CD4-positive, CD25-positive, alpha-beta regulatory T cell (primary cell): ENCODE measurements at places on chromosomes 1 and 21.

GRCh38 chr1:59696421-59697115, 118.2 kb upstream of the HOOK1 start:
- H3K4me3 ChIP-seq = peak overlapping the region; percentile 79
- no peaks in the 10 kb centered on the region for H3K27me3 ChIP-seq
- no peaks in the 10 kb centered on the region for H3K36me3 ChIP-seq
- H3K27ac ChIP-seq = no peak overlapping the region

DNA sequence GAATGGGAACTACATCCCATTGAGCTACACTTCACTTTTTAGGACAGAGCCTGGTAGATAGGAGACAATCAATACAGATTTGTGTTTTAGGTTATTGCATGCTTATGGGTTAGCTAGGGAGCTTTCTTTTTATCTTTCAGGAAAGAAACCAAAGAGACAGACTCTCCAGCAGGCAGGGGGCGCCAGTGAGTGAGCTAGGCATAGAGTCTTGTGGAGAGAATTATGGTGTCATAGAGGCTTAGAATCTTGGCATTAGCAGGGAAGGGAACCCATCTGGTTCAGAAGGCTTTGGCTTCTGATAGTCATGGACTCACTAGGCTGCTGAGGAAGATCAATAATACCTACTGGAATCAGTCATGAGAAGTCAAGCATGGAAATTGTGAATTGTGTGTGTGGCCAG, at the start of gene SMCP:
Gene SMCP (plus strand): TSS at position 281 of the 400 bp plus-strand sequence. CDS start 6,101 bp downstream, outside the sequence.
- no peak within 1 kb of the TSS for H3K4me3 ChIP-seq
- H3K36me3 ChIP-seq = no peaks in the 10 kb centered on the region
- DNase-seq = peak; percentile 11
- no peaks in the 10 kb centered on the region for H3K27me3 ChIP-seq
- no peak within 1 kb of the TSS for H3K27ac ChIP-seq
- no peaks in the 10 kb centered on the region for H3K4me1 ChIP-seq

GRCh38 chr1:236850077-236850979, 55.2 kb downstream of the MTR start:
- H3K27me3 ChIP-seq = no peaks in the 10 kb centered on the region
- H3K36me3 ChIP-seq = peaks cover 72% of the 10 kb centered on the region
- DNase-seq = no peak
- H3K4me3 ChIP-seq = no peak overlapping the region
- H3K4me1 ChIP-seq = no peaks in the 10 kb centered on the region
- no peak overlapping the region for H3K27ac ChIP-seq

DNA sequence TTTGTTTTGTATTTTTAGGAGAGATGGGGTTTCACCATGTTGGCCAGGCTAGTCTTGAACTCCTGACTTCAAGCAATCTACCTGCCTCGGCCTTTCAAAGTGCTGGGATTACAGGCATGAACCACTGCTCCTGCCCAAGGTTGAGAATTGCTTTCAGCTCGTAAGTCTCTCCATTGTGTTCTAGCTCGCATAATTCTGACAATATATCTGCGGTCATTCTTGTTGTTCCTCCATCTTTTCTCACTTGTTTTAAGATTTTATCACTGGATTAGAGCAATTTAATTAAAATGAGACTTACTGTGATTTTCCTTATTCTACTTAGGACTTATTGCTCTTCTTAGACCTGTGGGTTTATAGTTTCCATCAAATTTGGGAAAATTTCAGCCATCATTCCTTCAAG, 102.9 kb downstream of the AHCTF1 start:
- no peak for DNase-seq
- no peak overlapping the region for H3K4me3 ChIP-seq
- no peaks in the 10 kb centered on the region for H3K4me1 ChIP-seq
- no peaks in the 10 kb centered on the region for H3K36me3 ChIP-seq
- no peak overlapping the region for H3K27ac ChIP-seq
- H3K27me3 ChIP-seq = no peaks in the 10 kb centered on the region

DNA sequence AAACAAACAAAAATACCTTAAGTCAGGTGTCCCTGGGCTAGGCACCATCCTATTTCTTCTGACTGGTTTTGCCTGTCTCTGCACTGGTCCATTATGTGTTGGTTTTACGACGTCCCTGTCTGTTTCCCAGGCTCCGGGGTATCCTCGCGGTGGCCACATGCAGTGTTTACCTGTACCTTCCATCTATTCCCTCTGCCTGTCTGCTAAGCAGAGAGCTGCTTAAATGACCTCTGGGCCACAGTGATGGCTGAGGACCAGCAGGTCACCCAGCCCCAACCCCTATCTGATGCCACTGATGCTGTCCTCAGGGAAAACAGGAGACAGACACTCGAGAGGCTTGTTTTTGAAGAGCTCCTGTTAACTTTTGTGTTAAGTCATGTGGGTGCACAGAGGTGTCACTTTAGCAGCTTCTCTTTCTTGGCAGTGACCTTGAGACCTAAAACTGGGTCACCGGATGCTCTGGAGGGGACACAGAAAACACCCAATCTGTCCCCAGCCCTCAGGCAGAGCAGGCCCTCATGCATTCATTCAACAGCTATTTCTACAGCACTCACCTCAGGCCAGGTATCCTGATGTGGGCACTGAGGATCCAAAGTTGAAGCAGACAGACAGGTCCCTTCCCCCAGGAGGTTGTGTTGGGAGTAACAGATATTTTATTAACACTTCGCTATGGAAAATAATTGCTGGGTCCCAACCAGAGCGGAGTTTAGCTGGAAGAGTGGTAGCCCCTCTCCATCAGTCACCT, 4.4 kb upstream of the EFHD2 start:
- peaks cover 5% of the 10 kb centered on the region for H3K4me1 ChIP-seq
- H3K4me3 ChIP-seq = no peak overlapping the region
- DNase-seq = no peak
- no peak overlapping the region for H3K27ac ChIP-seq
- no peaks in the 10 kb centered on the region for H3K36me3 ChIP-seq

GRCh38 chr1:30753660-30754123, 3.9 kb downstream of the LAPTM5 start:
- peak overlapping the region; percentile 97 for H3K4me3 ChIP-seq
- H3K36me3 ChIP-seq = peaks cover 8% of the 10 kb centered on the region
- peak overlapping the region; percentile 94 for H3K27ac ChIP-seq
- peaks cover 99% of the 10 kb centered on the region for H3K4me1 ChIP-seq
- no peaks in the 10 kb centered on the region for H3K27me3 ChIP-seq

GRCh38 chr1:221511797-221512196, 230.1 kb downstream of the DUSP10 start:
- H3K27me3 ChIP-seq = no peaks in the 10 kb centered on the region
- H3K4me1 ChIP-seq = no peaks in the 10 kb centered on the region
- H3K27ac ChIP-seq = no peak overlapping the region
- no peaks in the 10 kb centered on the region for H3K36me3 ChIP-seq
- H3K4me3 ChIP-seq = no peak overlapping the region

DNA sequence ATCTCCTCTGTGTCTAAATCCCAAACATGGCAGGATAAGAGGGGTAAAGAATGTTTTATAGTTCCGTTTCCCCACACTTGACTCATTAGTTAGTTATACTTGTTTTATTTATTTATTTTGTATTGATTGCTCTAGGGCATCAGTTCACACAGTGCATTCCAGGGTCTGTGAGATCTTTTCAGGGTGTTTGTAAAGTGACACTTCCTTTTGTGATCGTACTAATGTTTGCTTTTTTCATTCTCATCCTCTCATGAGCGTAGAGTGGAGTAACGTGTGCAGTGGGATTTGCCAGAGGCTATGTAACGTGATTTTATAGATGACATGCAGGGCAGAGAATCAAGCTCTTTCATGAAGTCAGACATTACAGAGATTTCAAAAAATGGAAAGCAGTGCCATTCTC, 103.2 kb downstream of the SCCPDH start:
- no peak for DNase-seq
- no peaks in the 10 kb centered on the region for H3K27me3 ChIP-seq
- H3K4me1 ChIP-seq = no peaks in the 10 kb centered on the region
- no peak overlapping the region for H3K27ac ChIP-seq
- no peaks in the 10 kb centered on the region for H3K36me3 ChIP-seq

- H3K4me3 ChIP-seq = no peak overlapping the region
- peaks cover 5% of the 10 kb centered on the region for H3K36me3 ChIP-seq
- DNase-seq = no peak
- peaks cover 3% of the 10 kb centered on the region for H3K4me1 ChIP-seq
- H3K27me3 ChIP-seq = no peaks in the 10 kb centered on the region
- no peak overlapping the region for H3K27ac ChIP-seq
Measured at GRCh38 chr1:42282867-42283583, 52.0 kb downstream of the FOXJ3 start.

GRCh38 chr1:67726224-67726623, 41.2 kb downstream of the GADD45A start:
- no peak for DNase-seq
- no peaks in the 10 kb centered on the region for H3K27me3 ChIP-seq
- no peak overlapping the region for H3K4me3 ChIP-seq
- H3K27ac ChIP-seq = no peak overlapping the region

- no peaks in the 10 kb centered on the region for H3K36me3 ChIP-seq
- H3K4me3 ChIP-seq = no peak overlapping the region
- H3K27ac ChIP-seq = no peak overlapping the region
- H3K27me3 ChIP-seq = no peaks in the 10 kb centered on the region
- peaks cover 17% of the 10 kb centered on the region for H3K4me1 ChIP-seq
Measured at GRCh38 chr1:1161078-1161682, 12.5 kb upstream of the TTLL10 start.

DNA sequence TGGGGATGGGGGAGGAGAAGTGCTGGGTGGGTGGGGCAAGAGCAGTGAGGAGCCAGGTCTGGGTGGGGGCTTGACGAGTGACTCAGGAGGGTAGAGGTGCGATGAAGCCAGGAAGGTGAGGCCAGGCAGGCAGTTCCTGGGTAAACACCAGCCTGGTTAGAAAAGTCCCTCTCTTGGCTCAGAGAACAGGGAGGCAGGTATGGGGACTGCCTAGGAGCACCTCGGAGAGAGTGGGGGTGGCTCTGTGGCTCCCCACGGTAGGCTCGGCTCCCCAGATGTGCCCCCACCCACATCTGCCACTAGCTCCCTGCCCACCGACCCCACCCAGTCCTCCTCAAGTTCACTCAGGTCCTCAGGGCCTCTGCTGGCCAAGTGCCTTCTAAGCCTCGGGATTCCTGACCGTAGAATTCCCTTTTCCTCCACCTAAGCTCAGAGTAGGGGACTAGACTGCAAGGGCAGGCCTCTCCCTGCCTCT, 1.2 kb downstream of the HSPG2 start:
- H3K27ac ChIP-seq = no peak overlapping the region
- H3K4me3 ChIP-seq = no peak overlapping the region
- peaks cover 10% of the 10 kb centered on the region for H3K4me1 ChIP-seq
- no peak for DNase-seq
- no peaks in the 10 kb centered on the region for H3K36me3 ChIP-seq
- H3K27me3 ChIP-seq = peaks cover 2% of the 10 kb centered on the region

- no peak overlapping the region for H3K27ac ChIP-seq
- no peaks in the 10 kb centered on the region for H3K27me3 ChIP-seq
- DNase-seq = no peak
- no peaks in the 10 kb centered on the region for H3K4me1 ChIP-seq
- no peaks in the 10 kb centered on the region for H3K36me3 ChIP-seq
- H3K4me3 ChIP-seq = no peak overlapping the region
Measured at GRCh38 chr1:223622132-223622842, 43.2 kb downstream of the CAPN8 start.

DNA sequence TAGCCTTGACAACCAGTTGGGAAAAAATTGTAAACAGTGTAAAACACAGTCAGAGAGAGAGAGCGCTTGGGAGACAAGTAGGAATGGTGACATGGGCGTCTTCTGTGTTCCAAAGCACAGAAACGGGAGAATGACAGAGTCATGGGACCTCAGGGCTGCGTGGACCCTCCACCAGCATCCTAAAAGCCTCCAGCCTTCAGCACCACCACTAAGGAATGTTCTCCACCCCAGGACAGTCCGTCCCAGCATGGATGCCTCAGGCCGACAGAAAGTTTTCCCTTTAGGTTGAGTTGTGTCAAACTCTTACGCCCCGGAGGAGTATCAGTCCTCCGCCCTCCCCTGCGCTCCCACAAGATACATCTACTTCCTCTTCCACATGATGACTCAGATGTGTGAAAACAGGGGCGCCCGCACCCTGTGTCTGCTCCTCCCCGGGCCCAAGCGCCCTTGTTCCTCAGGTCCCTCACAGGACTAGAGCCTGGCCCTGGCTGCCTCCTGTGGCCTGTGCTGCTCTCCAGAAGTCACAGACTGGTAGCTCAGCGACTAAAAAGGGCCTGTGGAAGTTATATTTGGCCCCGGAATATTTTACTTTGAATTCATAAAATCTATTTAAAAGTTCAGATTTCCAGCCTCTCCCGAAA, 63.9 kb upstream of the EFHD2 start:
- no peaks in the 10 kb centered on the region for H3K36me3 ChIP-seq
- no peaks in the 10 kb centered on the region for H3K27me3 ChIP-seq
- H3K4me1 ChIP-seq = peaks cover 24% of the 10 kb centered on the region
- no peak overlapping the region for H3K4me3 ChIP-seq
- H3K27ac ChIP-seq = peak overlapping the region; percentile 60

DNA sequence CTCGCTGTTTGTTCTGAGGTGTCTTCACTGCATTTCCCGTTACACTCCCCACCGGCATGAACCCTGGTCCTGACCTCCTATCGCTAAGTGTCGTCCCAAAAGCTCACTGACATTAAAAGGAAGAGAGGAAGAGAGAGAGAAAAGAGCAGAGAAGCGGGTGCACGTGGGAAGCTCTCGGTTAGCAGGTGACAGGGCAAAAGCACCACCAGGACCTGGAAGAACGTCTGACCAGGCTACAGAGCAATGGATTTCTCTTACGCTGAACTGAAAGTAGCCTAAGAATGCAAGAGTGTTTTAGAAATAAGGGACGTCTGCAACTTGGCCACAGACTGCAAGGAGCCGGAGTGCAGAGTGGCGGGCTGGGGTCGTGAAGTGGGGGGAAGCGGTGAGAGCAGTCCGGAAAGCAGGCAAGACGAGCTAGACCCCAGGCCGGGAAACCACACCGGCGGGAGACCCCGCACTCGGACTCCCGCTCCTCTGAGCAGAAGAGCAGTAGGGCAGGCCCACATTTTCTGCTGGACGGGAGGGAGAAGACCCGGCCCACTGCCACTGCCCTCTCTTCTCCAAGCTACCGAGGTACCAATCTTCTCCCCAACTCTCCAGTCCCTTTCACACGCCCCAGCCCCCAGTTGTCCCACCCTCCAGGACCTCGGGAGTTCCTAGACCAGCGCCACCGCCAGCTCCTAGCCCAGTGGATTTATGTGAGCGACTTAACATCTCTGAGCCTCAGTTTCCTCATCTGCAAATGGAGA, 8.3 kb upstream of the MPZL1 start:
- peak overlapping the region; percentile 85 for H3K4me3 ChIP-seq
- DNase-seq = no peak
- H3K27ac ChIP-seq = peak overlapping the region; percentile 52
- H3K27me3 ChIP-seq = no peaks in the 10 kb centered on the region
- H3K4me1 ChIP-seq = peaks cover 26% of the 10 kb centered on the region

DNA sequence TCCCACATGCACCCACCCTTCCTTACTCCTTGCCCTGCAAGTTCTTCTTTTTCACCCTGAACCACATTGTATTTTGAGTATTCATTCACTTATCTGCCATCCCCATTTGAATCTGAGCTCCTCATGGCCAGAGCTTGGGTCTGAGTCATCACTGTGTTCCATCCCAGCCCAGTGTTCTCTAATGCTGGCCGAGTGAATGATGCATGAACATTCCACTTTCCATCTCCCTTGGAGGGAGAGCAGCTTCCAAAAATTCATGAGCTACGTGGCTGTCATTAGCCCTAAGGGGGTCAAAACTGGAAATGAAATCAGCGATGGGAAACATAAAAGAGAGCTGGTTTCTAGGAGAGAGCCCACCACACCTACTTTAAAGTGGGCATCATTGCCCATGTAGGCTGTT, 187.0 kb upstream of the USP24 start:
- no peaks in the 10 kb centered on the region for H3K36me3 ChIP-seq
- DNase-seq = no peak
- no peak overlapping the region for H3K4me3 ChIP-seq
- no peak overlapping the region for H3K27ac ChIP-seq
- no peaks in the 10 kb centered on the region for H3K4me1 ChIP-seq
- H3K27me3 ChIP-seq = peaks cover 3% of the 10 kb centered on the region
